ENCODE measurements at places on chromosomes 5 and 9.

- DNase-seq, result no peak
Observed at GRCh38 chr5:7850395-7851239, at the start of gene CFAP90. TSS of gene CFAP90 (minus strand) at chr5:7851133. CDS start at chr5:7851021, 112 bp downstream.

DNA sequence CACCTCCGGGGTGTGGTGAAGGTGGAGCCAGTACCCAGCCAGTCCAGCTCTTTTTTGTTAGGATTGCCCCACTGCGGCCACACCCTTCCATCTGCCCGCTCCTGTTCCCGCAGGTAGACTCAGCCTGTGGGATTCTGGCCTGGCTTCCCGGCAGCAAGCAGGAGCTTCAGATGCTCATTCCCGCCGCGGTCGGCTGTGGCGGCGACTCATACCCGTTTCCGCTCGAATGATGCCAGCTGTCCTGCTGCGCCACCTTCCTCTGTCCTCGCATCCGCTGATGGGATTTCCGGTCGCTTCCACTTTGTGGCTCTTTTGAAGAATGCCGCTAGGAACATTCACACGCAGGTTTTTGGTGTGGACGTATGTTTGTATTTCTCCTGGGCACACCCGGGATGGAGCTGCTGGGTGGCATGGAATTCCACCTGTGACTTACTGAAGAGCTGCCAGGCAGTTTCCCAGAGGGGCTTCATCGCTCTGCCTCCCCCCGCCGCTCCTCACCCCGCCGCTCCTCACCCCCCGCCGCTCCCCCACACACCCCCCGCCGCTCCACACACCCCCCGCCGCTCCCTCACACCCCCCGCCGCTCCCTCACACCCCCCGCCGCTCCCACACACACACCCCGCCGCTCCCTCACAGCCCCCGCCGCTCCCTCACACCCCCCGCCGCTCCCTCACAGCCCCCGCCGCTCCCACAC lies 60.3 kb downstream of the TENT4A start:
- no peak for DNase-seq

DNA sequence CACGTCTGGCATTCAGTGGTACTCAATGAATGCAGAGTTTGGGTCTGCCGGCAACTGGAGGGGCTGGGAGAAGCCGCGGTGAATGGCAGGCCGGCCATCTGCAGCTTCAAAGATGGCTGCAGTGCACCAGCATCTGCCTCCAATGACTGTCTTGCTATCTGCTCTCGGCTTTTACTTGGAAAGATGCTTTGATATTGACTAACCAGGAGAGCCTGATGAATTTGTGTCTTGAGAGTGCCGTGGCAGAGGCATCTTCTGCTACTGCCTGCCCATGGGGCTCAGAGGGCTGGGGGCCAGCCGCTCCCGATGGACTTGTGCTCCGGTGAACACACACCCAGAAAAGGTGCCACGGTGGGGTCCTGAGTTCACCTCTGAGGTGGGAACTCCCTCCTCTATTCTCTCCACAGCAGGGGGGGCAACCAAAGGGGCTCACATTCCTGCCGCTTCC lies 164.5 kb downstream of the COL23A1 start:
- DNase-seq, result no peak

GRCh38 chr9:98558575-98558974 lies 150.2 kb downstream of the GABBR2 start:
- DNase-seq, result no peak

DNA sequence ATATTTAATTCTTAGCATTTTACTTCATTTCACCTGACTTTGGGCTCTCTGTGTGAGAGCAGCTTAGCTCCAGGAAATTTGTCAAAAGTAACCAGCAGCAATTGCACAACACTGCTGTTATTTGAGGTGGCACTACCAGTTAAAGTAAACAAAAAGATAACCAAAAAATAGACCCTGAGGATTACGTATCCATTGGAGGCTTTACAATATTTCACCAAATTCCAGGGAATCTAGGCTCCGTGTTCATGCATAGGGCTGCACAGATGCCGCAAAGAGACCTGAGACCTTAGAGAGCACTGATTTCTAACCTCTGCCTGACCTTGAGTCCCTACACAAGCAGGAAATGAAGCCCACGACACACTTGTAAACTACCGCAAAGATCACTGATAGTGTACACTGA lies 1392.7 kb upstream of the CDH6 start:
- DNase-seq, result no peak

- DNase-seq, result no peak
Observed at GRCh38 chr5:173028811-173029327, 27.3 kb upstream of the CREBRF start.

DNA sequence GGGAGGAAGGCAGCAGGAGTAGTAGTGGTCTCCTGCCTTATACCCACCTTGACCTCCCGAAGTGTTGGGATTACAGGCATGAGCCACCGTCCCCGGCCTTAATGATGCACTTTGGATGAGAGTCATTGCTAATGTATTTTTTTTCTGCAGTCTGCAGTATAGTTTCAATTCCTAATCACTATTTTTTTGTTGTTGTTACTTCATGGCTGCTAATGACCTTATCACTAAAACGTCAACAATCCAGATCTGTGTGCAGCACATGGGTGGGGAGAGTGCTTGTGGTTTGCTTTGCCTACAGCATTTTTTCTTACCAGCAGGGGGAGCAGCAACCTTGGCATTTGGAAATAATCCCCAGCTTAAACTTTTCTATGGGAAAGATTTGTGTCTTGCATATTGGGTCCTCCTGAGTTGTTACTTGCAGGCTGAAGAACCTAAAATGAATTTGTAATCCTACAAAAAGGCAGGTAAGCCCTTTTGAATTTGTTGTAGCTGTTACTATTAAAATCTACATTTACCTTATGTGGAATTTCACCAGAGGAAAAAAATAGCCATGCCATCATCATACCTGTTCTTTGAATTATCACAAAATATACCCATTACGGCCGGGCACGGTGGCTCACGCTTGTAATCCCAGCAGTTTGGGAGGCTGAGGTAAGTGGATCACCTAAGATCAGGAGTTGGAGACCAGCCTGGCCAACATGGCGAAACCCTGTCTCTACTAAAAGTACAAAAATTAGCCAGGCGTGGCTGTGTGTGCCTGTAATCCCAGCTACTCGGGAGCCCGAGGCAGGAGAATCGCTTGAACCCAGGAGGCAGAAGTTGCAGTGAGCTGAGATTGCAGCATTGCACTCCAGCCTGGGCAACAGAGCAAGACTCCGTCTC lies 6.3 kb upstream of the MED7 start:
- DNase-seq, result peak; percentile 88

GRCh38 chr5:147832541-147832940 lies 1.1 kb upstream of the SPINK1 start:
- no peak for DNase-seq

DNA sequence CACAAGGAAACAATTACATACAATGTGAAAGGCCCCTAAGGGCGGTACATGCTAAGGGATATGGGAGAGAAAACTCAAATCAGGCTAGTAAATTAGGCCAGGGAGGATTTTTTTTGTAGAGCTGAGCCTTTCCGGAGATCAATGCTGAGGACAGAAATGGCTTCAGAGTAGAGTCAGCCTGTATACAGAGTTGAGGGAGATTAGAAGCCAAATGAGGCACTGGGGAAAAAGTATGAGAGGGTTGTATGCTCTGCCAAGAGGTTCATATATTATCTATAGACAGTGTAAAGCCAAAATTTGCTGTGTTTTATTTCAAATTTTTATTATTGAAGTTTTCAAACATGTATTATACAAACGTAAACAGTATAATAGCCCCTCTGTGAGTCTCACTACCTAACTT lies 103.1 kb downstream of the BNC2 start:
- no peak for DNase-seq

DNA sequence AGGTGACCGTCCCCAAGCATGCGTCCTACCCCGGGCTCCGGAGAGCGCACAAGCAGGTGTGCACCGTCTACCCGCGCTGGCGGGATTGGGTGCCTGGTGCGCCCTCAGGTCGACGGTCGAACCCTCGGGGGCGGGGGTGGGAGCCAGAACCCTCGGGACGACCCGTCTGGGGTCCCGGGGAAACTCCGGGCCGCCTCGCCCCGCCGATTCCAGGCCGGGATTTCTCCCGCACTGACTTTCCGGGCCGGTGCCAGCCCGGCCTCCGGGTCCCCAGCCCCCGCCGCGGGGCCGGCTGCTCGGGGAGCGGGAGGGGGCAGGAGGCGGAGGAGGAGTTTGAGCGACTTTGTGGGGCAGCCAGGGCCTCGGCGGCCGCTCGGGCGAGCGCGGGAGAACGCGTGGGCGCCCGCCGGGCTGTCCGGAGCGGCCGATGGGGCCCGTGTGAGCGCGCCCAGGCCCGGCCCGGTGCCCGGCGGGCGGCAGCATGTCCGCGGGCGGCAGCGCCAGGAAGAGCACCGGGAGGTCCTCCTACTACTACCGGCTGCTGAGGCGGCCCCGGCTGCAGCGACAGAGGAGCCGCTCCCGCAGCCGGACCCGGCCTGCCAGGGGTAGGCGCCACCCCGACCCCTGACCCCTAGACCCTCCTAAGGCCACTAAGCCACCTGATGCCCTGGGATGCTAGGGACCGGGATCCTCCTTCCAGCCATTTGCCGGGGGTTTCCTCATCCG lies at the start of gene DAB2IP:
Gene DAB2IP, plus strand, starts transcription at position 340 of the 726 bp plus-strand sequence. Its CDS starts 142 bp downstream, at position 482.
- DNase-seq, result no peak

- no peak for DNase-seq
Observed at GRCh38 chr9:98977246-98977714, 33.6 kb downstream of the COL15A1 start.

DNA sequence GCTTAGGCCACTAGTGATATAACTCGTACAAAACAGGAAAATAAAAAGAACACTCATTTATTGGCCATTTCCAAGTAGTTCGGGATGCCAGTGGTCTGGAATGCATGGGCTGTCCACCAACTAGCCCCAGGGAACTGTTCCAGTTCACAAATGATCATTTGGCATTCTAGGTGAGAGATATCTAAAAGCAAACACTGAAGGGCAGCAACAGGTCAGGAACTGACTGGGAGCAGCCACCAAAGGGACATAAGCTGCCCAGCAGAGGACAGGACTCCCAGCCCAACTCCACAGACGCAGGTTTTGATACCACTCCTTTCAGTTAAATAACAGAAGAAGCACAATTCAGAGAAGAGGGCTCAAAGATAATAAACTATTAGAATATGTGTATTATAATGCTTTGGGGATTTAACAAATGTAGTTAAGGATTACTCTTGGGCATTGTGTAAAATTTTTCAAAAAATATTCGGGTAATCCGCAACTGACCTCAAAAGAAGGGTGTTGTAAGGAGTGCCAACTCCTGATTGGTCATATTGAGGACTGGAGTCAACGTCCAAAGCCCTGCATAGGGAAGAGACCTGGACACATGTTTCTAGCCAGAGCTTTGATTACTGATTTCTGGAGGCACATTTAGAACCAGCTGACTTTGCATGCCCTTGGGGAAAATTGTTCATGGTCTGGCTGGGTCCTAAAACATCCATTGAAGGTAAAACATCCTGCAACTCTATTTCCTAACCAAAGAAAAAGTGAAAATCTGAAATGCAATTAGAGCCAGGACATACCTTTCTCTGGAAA lies 320.0 kb downstream of the DNAH5 start:
- no peak for DNase-seq
